ENCODE measurements at places on chromosomes 2 and 18.

DNA sequence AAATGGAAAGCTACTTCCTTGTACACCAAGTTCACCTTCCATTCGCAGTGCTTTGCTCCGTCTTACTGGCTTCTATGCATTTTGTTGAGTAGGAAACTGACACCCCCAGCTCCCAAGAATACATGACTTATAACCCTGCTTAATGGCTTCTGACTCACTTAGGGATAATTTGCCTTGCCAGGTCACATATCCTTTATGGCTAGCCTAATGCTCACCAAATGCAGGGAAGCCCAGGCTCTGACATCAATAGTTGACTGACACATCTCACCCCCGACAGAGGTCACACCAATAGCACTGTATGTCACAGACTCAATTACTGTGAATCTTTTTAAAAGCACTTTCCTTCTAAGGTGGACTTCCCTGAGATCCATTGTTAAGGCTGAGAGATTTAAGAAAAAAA, 147.2 kb downstream of the DTNA start:
- H3K4me1 ChIP-seq, result no peaks in the 10 kb centered on the region
- H3K4me3 ChIP-seq, result no peak overlapping the region
- H3K27ac ChIP-seq, result no peak overlapping the region
- H3K36me3 ChIP-seq, result no peaks in the 10 kb centered on the region

DNA sequence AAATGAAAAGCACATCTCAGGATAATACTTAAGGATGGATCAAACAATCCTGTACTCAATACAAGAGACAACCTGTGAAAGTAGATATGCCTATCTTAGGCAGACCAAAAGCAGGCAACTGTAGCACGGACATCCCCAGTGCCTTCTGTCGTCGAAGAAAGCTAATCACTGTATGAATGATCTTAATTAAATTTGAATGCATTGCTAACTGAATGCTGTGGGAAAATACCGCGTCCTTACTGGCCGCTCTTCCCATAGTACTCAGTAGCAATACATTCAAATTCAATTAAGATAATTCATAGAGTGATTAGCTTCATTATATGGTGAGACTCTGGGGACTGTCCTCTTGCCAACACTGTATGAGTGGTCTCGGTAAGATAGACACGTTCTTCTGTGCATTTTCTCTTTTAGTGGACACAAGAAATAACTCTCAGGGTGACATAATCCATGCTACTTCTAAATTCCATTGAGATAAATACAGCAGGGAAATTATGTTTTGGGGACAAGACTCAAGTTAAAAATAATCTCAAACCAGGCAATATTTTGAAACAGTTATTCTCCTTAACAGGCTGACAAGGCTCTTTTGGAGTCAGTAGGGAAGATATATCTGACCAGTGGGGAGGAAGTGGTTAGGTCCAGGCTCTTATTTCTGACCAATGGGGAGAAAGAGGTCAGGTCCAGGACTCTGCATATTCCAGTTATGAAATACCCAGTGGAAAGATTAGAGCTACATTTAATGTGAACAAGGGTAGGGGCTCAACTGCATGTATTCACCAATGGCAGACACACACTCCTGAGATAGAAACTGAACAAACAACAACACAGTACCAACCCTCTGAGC, 97.3 kb downstream of the DOCK10 start:
- no peak for DNase-seq
- H3K4me1 ChIP-seq, result no peaks in the 10 kb centered on the region
- H3K36me3 ChIP-seq, result no peaks in the 10 kb centered on the region
- H3K4me3 ChIP-seq, result no peak overlapping the region

GRCh38 chr2:211802666-211803065, 735.9 kb downstream of the ERBB4 start:
- H3K36me3 ChIP-seq, result no peaks in the 10 kb centered on the region
- H3K27ac ChIP-seq, result no peak overlapping the region
- no peaks in the 10 kb centered on the region for H3K27me3 ChIP-seq
- no peak overlapping the region for H3K4me3 ChIP-seq
- no peaks in the 10 kb centered on the region for H3K4me1 ChIP-seq

DNA sequence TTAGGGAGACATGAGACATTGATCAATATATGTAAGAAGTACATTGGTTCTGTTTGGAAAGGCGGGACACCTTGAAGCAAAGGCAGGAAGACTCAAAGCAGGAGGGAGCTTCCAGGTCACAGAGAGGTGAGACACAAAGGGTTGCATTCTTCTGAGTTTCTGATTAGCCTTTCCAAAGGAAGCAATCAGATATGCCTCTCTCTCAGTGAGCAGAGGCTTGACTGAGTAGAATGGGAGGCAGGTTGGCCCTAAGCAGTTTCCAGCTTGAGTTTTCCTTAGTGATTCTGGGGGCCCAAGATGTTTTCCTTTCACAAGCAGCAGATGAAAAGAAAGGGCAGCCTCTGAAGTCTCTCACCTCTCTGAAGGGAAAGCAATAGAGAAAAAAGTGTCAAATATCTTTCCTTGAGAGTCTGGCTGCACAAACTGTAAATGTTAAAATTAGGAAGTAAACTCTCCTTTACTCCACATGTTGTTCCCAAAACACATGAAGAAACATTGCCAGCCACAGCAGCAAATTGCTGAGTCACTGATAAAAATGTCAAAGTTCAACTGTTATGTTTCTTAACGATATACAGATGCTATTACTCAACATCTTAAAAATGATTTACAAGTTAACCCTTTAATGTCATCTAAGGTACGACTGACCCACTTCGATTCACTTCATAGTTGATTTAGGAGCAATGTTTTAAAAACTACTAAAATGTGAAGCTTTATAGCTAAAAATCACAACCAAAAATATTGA, 40.3 kb downstream of the CYB5A start:
- no peaks in the 10 kb centered on the region for H3K36me3 ChIP-seq
- H3K4me1 ChIP-seq, result peaks cover 6% of the 10 kb centered on the region
- no peak overlapping the region for H3K27ac ChIP-seq
- no peak for DNase-seq
- no peak overlapping the region for H3K4me3 ChIP-seq

DNA sequence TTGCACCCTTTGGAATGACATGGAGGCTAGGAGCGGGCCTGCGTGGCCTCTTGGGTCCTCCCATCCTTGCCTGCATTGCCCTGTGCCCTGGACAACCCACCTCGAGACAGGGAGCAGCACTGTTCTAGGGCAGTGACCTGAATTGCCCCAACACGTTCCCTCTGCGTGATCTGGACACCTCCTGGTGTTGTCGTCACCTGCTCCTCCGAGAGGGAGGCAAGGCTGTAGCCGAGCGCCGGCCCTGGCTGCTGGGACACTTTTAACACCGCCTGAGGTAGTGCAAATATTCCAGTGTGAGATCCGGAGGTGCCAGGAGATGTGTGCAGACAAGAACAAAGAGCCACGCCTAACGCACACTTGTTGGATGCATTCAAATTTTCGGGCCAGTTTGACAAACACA, 131.5 kb downstream of the SMAD7 start:
- H3K4me3 ChIP-seq, result no peak overlapping the region
